ENCODE measurements at places on chromosomes 5 and 9.
A peak's percentile ranks its signal among the peaks of the same experiment; 100 is the strongest.

DNA sequence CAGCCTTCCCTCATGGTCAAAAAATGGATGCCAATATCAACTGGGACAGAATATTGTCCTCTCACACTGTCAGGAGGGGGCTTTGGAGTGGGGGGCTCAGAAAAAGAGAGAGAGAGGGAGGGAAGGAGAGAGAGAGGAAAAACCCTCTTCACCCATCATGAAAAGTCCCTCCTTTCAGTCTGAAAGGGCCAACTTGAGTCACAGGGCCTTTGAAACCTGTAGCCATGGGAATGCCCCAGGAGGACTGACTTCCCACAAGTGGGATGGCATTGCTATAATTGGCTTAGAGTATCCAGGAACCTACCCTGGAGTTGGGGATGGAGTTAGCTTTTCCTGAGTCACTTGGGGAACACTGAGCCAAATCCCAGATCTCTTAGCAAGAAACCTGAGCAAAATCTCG is 41.2 kb downstream of the DNAJC21 start:
- no peak for DNase-seq

- no peak for DNase-seq
Observed at GRCh38 chr5:155726267-155726666, 600.7 kb upstream of the SGCD start.

- DNase-seq: no peak
Observed at GRCh38 chr9:107751567-107752210, 262.1 kb upstream of the KLF4 start.

- no peak for DNase-seq
Observed at GRCh38 chr5:56647099-56647850, 168.1 kb upstream of the MAP3K1 start.

DNA sequence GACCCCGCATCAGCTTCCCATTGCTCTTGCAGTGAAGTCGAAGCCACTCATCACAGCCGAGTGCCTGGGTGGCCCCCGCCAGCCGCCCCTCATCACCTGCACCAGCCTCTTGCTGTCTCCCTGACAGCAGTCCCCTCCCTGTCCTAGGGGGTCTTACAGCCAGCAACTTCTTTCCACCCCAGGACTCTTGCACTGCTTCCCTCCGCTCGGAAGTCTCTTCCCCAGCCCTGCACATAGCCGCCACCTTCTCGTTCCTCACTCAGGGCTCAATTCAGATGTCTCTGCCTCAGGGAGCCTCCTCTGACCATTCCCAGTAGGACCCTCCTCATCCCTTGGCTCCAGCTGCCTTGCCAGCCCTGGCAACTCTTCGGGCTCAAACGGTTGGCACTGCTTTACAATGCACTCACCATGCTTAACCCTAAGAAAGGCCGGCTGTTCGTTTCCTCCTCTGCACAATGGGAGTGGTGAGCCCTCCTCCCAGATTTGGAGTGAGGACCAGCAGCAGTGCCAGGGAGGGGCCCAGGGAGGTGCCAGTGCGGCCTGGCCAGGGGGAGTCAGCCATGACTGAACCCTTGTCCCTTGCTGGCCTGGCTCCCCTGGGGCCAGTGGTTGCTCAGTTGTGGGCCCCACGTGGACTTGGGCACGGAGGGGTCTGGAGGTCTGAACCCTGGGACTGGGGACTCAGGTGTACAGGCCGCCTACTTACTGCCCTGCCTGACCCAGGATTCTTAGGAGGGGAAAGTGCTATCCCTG is 6.1 kb downstream of the TCF7 start:
- DNase-seq: no peak

DNA sequence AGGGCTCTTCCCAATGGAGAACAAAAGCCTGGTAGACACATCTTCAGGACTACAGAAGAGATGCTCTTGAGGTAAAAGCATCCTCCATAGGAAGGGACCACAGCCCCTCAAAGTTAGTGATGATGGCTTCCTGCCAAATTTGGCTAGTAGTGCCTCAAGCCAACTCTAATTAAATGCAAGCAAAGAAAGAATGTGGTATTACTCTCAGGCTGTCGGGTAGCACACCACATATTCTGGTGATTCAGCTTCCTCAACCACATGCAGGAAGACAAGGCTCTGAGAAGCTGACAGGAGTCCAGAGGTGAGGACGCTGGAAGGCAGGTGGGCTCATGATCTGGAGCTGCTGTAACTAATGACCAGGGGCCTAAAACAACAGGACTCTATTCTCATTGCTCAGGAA is 37.2 kb upstream of the S1PR3 start:
- no peak for DNase-seq

GRCh38 chr9:97918611-97919010 is 3.7 kb downstream of the TRMO start:
- no peak for DNase-seq

- DNase-seq: peak; percentile 50
Observed at GRCh38 chr5:57692582-57693487, 210.2 kb upstream of the ACTBL2 start.

DNA sequence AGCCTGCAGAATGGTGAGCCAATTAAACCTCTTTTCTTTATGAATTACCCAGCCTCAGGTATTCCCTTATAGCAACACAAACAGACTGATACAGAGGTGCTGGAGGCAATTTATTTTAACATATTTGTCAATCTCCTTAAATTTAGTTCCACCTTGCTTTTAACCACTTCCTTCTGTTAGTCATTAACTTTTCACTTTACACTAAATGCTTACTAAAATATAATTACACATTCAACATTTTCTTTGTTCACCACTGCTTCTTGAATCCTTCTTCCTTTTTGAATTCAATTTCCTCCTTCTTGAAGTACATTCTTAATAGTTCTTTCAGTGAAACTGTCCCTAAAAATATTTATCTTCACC is 39.4 kb downstream of the LYRM7 start:
- no peak for DNase-seq

DNA sequence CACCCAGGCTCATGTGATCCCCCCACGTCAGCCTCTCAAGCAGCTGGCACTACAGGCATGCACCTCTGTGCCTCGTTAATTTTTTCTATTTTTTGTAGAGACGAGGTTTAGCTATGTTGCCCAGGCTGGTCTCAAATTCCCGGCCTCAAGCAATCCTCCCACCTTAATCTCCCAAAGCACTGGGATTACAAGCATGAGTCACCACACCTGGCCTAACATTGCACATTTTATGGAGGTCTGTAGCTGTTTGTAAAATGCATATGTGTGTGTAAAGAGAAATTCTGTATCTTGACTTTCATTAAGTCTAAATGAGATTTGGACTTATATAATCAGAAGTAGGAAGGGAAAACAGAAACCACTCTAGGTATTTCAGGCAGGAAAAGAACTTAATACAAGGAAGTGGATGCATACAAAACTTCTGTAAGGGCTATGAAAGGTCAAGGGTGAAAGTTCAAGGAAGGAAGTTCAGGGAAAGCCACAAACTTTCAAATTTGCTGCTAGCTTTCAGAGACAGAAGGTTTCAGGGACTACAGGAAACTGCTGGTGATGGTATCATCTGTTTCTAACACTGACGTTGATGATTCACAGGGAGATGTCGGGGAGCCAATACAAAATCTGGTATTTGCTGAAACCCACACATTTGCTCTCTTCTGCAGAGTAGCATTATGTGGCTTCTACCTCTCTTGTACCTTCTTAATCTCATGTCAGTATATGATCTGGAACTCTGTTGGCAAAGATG is 209.4 kb downstream of the PIK3R1 start:
- DNase-seq: no peak

GRCh38 chr5:83750749-83751148 is 30.1 kb upstream of the HAPLN1 start:
- DNase-seq: no peak

DNA sequence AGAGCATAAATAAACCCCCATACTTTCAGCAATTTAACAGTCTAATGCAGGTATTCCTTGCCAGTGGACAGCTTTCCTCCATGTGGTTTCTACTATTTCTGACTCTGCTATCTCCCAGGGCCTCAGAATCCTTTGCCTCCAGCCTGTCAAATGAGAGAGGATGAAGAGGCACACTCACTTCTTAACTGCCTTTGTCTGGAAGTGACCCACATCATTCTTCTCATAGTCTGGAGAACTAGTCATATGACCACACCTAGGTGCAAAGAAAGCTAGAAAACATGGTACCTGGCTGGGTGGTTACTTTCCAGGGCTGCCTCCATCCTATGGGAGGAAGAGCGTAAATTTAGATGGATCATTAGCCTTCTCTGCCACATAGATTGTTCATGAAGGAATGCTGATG is 22.5 kb downstream of the PALM2AKAP2 start:
- no peak for DNase-seq

DNA sequence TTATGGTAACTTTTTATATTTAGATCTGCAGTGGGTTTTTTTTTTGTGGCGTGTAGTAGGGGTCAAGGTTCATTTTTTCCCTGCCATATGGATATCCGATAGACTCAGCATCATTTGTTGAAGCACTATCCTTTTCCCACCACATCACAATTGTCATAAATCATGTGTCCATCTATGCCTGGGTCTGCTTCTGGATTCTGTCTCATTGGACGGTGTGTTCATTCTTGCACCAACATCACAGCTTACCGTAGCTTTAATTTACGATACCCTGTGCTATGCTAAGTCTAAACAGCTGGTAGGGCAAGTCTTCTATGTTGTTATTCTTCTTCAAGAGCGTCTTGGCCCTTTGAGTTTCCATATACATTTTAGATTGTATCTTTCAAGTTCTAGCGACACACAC is 175.0 kb downstream of the RGS3 start:
- no peak for DNase-seq

DNA sequence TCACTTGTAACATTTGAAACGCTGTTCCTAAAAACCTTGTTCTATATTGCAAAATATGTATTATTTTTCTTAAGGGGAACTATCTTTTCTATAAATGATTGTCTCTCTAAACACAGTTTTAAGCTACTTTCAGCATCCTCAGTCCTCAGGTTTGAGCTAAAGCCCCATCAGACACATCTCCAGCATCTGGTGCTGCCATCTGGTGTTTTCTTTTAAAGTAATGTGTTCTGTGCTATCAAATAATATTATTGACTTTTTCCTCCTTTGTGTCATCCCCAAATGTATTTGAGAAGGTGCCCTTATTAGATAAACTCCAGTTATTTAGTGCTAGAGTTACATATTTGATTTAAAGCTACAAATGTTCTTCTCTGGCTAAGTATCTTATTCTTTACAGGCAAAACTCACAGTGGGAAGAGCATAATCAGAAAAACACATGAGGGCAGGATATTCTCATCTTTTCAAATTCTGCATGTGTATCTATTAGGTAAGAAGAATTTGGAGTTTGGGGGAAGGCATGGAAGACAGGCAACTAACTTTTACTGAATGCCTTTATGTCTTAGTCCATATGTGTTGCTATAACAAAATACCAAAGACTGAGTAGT is 27.5 kb downstream of the ZNF474 start:
- no peak for DNase-seq

GRCh38 chr9:136243631-136244030 is 2.0 kb downstream of the QSOX2 start:
- no peak for DNase-seq

GRCh38 chr9:100715100-100715380 is 137.2 kb downstream of the CAVIN4 start:
- no peak for DNase-seq

- DNase-seq: peak; percentile 40
Observed at GRCh38 chr5:95858023-95858461, 35.5 kb upstream of the GLRX start.

DNA sequence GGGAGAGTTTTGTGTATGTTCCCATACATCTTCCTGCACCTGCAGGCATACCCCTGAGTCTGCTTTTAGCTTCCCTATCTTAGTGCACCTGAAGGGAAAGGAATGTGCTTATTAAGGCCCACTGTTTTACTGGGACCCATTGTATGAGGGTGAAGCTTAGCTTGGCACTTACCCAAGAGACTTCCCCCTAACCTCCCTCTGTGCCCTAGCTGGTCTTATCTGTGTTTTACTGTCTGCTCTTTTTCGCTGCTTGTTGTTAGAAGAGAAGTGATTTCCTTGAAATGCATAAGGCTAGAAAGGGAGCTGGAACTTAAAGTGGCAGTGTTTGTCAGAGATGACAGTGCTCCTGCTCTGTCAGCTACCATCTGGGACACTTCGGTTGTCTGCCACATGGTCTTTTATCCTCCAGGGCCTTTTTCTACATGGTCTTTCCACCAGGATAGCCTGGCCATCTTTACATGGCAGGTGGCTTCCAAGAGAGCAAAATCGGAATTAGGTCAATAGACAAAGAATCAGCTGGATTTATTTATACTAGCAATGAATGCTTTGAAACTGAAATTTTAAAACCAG is 122.5 kb upstream of the SLC44A1 start:
- no peak for DNase-seq

GRCh38 chr5:33477816-33478215 is 37.1 kb downstream of the TARS1 start:
- DNase-seq: no peak

- no peak for DNase-seq
Observed at GRCh38 chr9:19451240-19452087, 42.7 kb downstream of the ACER2 start.

DNA sequence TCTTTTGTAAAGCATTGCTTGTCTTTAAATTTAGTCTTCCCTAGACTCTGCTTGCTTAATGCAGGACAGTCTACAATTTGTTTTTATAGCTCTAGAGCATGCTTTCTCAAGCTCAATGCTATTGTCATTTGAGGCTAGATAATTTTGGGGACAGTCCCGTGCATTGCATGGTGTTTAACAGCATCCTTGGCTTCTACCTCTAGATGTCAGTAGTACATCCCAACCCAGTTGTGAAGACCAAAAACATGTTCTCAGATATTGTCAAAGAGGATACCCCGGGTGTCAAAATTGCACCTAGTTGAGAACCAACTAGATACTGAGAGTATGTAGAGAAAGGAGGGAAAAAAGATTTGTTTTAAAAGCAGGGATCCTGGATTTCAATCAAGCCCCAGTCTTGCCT is 277.5 kb downstream of the CEMIP2 start:
- no peak for DNase-seq

DNA sequence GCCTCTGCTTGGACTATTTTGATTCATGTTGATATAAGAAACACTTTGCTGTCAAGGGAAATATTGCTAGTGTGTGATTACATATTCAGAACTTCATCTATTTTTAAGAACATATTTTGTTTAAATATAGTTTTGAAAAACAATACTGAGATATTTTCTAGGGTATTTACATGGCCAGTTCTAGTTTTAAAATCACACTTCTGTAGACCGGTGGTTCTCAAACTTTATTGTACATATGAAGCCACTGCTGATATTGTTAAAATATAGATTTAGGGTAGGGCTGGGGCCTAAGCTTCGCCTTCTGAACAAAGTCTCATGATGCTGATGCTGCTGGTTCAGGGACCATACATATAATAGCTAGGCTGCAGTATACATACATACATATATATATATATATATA is 1000.0 kb downstream of the PTPRD start:
- no peak for DNase-seq

DNA sequence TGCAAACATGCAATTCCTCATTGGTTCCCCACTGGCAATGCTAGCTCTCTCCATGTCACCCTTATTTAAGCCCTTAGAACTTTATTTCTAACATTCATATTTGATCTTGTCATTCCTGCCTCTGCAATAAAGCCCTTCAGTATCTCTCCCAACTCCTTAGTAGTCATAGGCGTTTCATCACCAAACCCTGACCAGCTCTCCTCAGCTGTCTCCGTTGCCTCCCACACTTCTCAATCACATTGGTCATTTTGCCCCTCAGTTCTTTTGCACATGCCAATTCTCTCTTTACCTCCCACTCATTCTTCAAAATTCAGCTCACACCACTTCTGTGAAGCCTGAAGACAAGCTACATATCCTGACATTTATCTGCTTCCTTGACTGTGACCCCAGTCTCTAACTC is 2.8 kb upstream of the RUSC2 start:
- no peak for DNase-seq

GRCh38 chr5:33507426-33507825 is 66.7 kb downstream of the TARS1 start:
- no peak for DNase-seq

- no peak for DNase-seq
Observed at GRCh38 chr9:113921396-113921925, 45.4 kb downstream of the ZNF618 start.

- DNase-seq: no peak
Observed at GRCh38 chr5:58268268-58268667, 191.6 kb downstream of the PLK2 start.
